A549 treated with Mapracorat at 1 μM for 4 hours (cell line): ENCODE measurements at places on chromosomes 4 and X. TPM values are rescaled to one million over a fixed set of nuclear protein-coding genes. Genes with fewer than 3 reads are reported as not detected.

MID1IP1 gene
- 21.5 to 35.1 TPM (median 30.3 TPM) in 5 replicates for total RNA-seq

F9 gene
- not detected in 5 replicates for total RNA-seq

MAB21L2 gene
- not detected in 5 replicates for total RNA-seq

HPSE gene
- total RNA-seq: 1.1 to 1.6 TPM (median 1.2 TPM) in 5 replicates

TMSB15C gene
- 0.07 to 0.33 TPM (median 0.23 TPM) in 4 of 5 replicates, not detected in the other for total RNA-seq

PABPC4L gene
- total RNA-seq: 0.05 to 0.09 TPM (median 0.07 TPM) in 4 of 5 replicates, not detected in the other

DCAF8L2 gene
- not detected in 5 replicates for total RNA-seq

C4orf36 gene
- 0.76 to 1.3 TPM (median 0.92 TPM) in 5 replicates for total RNA-seq

DSPP gene
- total RNA-seq: not detected in 5 replicates

HTRA3 gene
- 15.1 to 21.2 TPM (median 20.1 TPM) in 5 replicates for total RNA-seq

VGLL1 gene
- total RNA-seq: not detected in 5 replicates

PPP1R2C gene
- total RNA-seq: not detected in 5 replicates

SPANXN3 gene
- total RNA-seq: not detected in 5 replicates

SH3TC1 gene
- total RNA-seq: 14.3 to 27.7 TPM (median 22.6 TPM) in 5 replicates

GLOD5 gene
- total RNA-seq: not detected in 5 replicates

BBS12 gene
- total RNA-seq: 2.0 to 3.2 TPM (median 3.0 TPM) in 5 replicates

IL13RA2 gene
- 0.23 TPM in 1 of 5 replicates, not detected in the others for total RNA-seq

HTR2C gene
- total RNA-seq: not detected in 5 replicates

ENPP6 gene
- not detected in 5 replicates for total RNA-seq

SHROOM3 gene
- total RNA-seq: 8.9 to 15.6 TPM (median 12.5 TPM) in 5 replicates

USO1 gene
- 20.2 to 24.1 TPM (median 22.7 TPM) in 5 replicates for total RNA-seq

SCRG1 gene
- not detected in 5 replicates for total RNA-seq

LRIT3 gene
- 0.05 to 0.06 TPM in 2 of 5 replicates, not detected in the others for total RNA-seq

HGFAC gene
- total RNA-seq: 0.07 to 0.31 TPM (median 0.19 TPM) in 5 replicates

PAGE1 gene
- total RNA-seq: not detected in 5 replicates

OPHN1 gene
- 1.3 to 2.3 TPM (median 1.5 TPM) in 5 replicates for total RNA-seq

HERC6 gene
- 3.0 to 4.0 TPM (median 3.5 TPM) in 5 replicates for total RNA-seq

CCDC110 gene
- total RNA-seq: 0.34 TPM in 1 of 5 replicates, not detected in the others

RASL11B gene
- 0.13 to 0.30 TPM (median 0.16 TPM) in 3 of 5 replicates, not detected in the others for total RNA-seq

AFAP1 gene
- 17.5 to 22.2 TPM (median 20.9 TPM) in 5 replicates for total RNA-seq

CWH43 gene
- not detected in 5 replicates for total RNA-seq

NPNT gene
- 0.34 to 0.57 TPM (median 0.35 TPM) in 5 replicates for total RNA-seq

SPATA18 gene
- total RNA-seq: 3.5 to 4.8 TPM (median 4.7 TPM) in 5 replicates

MAGEA9B gene
- total RNA-seq: not detected in 5 replicates

STPG2 gene
- not detected in 5 replicates for total RNA-seq

ITM2A gene
- 0.31 TPM in 1 of 5 replicates, not detected in the others for total RNA-seq

ZBED1 gene
- 28.9 to 35.8 TPM (median 33.5 TPM) in 5 replicates for total RNA-seq

SSX4 gene
- not detected in 5 replicates for total RNA-seq

FRG2 gene
- not detected in 5 replicates for total RNA-seq

MAGEB17 gene
- not detected in 5 replicates for total RNA-seq
